ENCODE measurements at places on chromosomes 4 and X.

- peak overlapping the region; percentile 80 for H3K27ac ChIP-seq
- no peaks in the 10 kb centered on the region for H3K36me3 ChIP-seq
- H3K27me3 ChIP-seq: no peaks in the 10 kb centered on the region
- no peak overlapping the region for H3K4me3 ChIP-seq
- no peak for DNase-seq
Measured at GRCh38 chr4:101977076-101977475, 186.5 kb downstream of the BANK1 start.

- H3K4me3 ChIP-seq: peak overlapping the region; percentile 3
- no peaks in the 10 kb centered on the region for H3K36me3 ChIP-seq
- peak overlapping the region; percentile 94 for H3K27ac ChIP-seq
Measured at GRCh38 chr4:26141051-26141721, 179.6 kb upstream of the RBPJ start.

GRCh38 chrX:85052636-85053343, 49.1 kb downstream of the APOOL start:
- H3K36me3 ChIP-seq: no peaks in the 10 kb centered on the region
- H3K27ac ChIP-seq: peak overlapping the region; percentile 71
- H3K4me1 ChIP-seq: peaks cover 30% of the 10 kb centered on the region
- H3K4me3 ChIP-seq: no peak overlapping the region
- no peaks in the 10 kb centered on the region for H3K27me3 ChIP-seq
- DNase-seq: no peak

GRCh38 chrX:109632906-109633504, 8.0 kb upstream of the KCNE5 start:
- no peak overlapping the region for H3K4me3 ChIP-seq
- DNase-seq: no peak
- H3K27me3 ChIP-seq: no peaks in the 10 kb centered on the region
- H3K27ac ChIP-seq: no peak overlapping the region
- H3K36me3 ChIP-seq: peaks cover 3% of the 10 kb centered on the region

DNA sequence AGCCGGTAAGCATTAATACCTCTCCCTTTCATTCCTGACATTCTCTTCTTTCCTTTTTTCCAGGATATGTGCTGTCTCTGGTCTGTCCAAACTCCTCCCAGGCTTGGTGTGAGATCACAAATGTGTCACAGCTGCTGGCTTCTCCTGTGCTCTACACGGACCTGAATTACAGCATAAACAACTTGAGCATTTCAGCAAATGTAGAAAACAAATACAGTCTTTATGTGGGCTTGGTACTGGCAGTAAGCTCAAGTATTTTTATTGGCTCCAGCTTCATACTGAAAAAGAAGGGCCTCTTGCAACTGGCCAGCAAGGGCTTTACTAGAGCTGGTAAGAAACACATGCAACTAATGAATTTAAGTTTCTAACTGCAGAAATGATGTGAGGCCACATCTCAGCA, 8.4 kb downstream of the NIPAL1 start:
- peaks cover 4% of the 10 kb centered on the region for H3K27me3 ChIP-seq
- no peaks in the 10 kb centered on the region for H3K36me3 ChIP-seq
- H3K27ac ChIP-seq: no peak overlapping the region
- H3K4me3 ChIP-seq: no peak overlapping the region
- DNase-seq: no peak
